Right lobe of liver (tissue), 6 donors: ENCODE measurements at places on chromosomes 5 and 9. TPM values are rescaled to one million over a fixed set of nuclear protein-coding genes. Genes with fewer than 3 reads are reported as not detected.

SNCB gene
- not detected for total RNA-seq

DNA sequence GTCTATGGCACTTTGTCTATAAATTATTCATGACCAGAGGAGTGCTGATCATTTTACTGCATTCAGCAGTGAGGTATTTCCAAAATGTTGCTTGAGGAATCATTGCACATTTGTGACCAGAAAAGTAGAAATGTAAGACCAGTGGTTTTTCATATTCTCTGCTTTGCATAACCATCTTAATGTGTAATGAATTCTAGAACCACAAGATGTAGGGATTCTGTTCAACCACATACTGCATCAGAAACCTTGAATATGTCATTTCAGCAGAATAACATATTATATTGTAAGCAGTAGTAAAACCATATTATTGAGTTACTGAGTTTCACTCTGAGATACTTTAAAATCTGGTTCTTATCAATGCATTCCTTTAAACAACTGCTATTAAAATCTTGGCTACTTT, 1243.4 kb downstream of the MAT2B start:
- no peak overlapping the region for H3K27ac ChIP-seq
- no peaks in the 10 kb centered on the region for H3K36me3 ChIP-seq
- no peaks in the 10 kb centered on the region for H3K4me1 ChIP-seq
- H3K4me3 ChIP-seq = no peak overlapping the region
- no peaks in the 10 kb centered on the region for H3K27me3 ChIP-seq

UBE2QL1 gene
- 0.59 TPM for total RNA-seq

DNA sequence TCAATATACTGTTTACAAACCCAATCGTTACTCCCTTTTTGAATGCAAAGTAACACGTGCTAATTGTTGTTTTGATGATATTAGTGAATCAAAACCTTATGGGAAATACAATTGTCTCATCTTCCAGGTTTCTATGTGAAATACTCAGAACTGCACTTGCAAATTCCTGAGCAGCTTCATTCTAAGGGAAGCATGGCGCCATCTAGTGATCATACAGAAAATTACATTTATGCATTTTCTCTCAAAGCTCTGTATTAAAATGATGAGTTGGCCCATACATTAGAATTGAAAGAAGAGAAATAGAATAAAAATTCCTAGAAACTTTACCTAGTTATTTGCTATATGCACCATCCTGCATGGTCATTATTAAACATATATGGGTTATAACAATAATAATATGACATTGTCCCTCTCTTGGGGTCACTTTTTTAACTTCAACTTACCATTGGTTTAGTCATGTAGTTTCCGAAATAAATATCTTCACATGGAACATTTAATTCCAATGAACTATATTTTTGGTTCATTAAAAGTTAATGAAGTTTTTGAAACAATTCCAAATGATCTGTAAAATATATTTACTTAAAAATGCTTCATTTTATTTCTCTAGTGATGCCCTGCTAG, 220.0 kb downstream of the PDE4D start:
- no peak overlapping the region for H3K4me3 ChIP-seq
- H3K27me3 ChIP-seq = no peaks in the 10 kb centered on the region
- no peaks in the 10 kb centered on the region for H3K4me1 ChIP-seq
- DNase-seq = no peak
- H3K27ac ChIP-seq = no peak overlapping the region

DNA sequence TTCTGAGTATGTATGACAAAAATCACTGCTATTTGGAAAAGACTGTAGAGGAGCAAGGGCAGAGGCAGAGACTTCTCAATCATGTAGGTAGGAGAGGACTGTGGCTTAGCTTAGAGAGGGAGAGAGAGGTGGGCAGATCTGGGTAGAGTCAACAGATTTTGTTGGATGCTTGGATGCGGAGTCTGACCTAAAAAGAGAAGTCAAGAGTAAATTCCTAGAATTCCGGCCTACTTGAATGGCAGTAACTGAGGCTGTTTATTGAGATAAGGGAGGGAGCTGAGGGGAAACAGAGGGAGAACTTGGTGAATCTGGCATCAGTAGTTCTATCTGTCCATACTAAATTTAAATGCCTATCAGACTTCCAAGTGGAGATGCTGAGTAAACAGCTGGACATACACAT, 2.4 kb downstream of the TICAM2 start:
- no peaks in the 10 kb centered on the region for H3K4me1 ChIP-seq
- no peak for DNase-seq
- H3K27me3 ChIP-seq = no peaks in the 10 kb centered on the region
- H3K36me3 ChIP-seq = no peaks in the 10 kb centered on the region
